ENCODE measurements at places on chromosomes 11 and 22.

DNA sequence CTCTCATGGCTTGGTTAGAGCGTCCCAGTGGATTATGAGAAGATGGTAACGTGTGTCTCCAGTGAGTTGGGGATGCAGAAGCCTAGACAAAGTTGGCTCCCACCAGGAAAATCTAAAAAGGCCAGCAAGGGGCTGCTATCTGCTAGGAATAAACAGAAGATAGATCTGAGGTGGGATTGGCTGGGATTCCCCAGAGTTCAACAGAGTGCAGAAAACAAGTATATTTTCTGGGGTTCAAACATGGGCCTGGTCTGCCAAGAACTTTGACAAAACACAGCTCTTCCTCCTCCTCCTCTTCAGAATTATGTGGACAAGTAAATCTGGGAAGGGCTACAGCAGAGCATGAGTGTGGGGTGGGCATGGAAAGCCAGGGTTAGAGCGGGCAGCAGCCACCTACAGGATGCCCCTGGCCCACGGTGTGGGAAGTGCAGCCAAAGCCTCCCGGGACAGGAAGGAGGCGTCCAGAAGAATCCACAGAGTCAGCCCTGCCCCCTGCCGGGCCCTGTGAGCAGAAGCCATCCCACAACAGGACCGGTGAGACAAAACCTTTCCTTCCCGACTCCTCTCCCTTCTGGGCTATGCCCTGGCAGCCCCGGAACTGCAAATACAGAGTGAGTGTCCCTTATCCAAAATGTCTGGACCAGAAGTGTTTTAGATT, 67.1 kb downstream of the CD82 start:
- no peak for DNase-seq

- peak; percentile 32 for DNase-seq
Observed at GRCh38 chr22:46737105-46737975, 712 bp downstream of the CERK start.

GRCh38 chr22:42752912-42753311, 32.2 kb upstream of the A4GALT start:
- no peak for DNase-seq

DNA sequence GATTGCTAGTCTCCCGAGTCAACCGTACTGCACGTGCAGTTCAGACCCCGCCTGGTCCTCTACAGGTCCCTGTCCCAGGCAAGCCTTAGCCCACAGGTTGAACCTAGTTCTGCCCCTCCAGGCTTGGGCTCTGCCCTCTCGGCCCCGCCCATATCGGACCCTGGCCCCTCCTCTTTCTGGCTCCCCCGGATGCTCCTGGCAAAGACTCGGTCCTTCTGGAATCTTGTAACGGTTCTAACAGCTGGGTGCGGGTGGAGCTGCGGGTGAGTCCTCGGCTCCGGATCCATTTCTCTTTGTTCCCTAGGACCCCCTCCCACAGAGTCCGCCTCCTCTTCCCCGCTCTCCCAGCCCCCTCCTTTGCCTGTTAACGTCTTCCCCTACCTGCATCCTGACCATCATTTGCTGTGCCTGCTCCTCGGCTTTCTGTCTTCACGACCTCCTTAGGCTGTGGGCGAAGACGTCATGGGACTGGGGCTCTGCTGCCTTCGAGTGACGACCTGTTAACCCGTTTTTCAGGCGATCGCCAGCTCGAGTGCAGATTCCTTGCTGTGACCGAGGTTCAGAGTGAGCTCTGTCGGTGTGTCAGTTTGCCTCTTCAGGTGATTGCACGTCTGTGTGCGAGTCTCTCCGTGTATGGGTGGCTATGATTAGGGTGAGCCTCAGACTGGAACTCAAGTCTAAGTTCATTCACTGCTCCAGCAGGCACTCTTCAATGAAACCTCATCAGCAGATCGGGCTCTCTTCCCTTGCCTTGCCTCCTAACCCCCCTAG, at the start of gene DNHD1:
Gene DNHD1, plus strand, starts transcription at position 212 of the 771 bp plus-strand sequence. CDS start 936 bp downstream, outside the sequence.
- no peak for DNase-seq

DNA sequence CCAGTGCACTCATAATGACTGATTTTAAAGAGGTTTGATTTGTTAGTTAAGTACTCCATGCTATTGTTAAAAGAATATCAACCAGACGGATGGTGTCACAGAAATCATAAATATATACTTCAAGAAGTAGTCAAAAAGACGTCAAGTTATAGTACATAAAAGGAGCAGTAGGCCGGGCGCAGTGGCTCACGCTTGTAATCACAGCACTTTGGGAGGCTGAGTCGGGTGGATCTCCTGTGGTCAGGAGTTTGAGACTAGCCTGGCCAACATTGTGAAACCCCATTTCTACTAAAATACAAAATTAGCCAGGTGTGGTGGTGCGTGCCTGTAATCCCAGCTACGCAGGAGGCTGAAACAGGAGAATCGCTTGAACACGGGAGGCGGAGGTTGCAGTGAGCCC, 721.7 kb downstream of the JRKL start:
- DNase-seq: no peak

DNA sequence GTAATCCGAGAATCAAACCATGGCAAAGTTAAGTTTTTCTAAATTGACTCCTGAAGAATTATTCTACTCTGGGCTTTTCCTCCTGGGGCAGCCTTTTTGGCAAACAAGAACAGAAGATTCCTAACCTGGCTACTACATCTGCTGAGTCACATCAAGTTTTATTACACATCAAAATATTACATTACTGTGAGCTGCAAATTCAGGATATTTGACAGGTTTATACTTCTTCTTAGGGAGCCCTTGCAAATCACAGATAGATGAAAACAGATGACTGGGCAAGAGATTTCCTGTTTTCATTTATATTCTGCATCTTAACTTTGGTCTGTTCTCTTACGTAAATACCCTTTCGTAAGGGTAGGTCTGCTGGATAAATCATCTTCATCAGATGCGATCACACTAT, 23.6 kb downstream of the XRRA1 start:
- DNase-seq: no peak

DNA sequence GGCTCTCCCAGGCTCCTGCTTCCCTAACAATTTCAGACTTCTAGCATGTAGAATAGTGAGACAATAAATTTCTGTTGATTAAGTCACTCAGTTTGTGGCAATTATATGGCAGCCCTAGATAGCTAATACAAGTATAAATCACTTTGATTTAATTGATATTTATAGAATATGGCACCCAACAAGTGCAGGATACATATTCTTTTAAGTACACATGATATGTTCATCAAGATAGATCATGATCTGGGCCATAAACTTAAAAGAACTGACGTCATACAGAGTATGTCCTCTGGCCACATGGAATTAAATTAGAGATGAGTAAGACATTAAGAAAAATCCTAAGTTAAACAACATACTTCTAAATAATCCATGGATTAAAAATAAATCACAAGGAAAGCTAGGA, 67.5 kb upstream of the AMOTL1 start:
- DNase-seq: no peak

DNA sequence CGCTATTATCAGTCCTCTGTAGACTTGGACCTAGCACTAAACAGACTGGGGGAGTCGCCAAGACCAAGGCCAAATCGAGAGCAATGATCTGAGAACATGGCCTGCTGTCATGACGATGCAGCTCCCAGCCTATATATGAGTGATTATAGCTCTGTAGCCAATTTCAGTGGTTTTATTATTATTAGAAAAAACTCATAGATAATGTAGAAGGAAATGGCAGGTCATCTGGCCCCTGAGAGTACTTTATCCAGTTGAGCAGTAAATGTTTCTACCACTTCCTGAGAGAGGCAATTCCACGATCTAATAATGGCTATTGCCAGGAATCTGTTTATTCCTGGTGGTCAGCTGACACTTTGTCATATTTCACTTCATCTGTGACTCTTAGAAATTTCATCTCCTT, 666.7 kb downstream of the OPCML start:
- no peak for DNase-seq

DNA sequence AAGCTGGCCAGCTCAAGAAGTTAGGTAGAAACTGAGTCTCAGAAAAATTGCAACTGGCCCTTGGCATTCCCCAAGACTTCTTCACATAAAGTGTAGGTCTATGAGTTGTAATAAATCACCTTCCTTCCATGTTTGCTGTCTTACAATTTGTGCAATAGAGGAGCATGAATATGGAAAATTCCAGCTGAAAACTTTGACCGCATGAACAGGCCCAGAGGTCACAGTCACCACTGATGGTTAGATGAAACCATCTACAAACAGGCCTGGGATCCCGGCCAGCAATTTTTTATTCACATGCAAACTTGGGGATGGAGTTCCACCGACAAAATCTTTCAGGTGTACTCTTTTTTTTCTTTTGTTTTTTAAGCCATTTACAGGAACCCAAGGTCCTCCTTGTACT, 88.1 kb downstream of the SERGEF start:
- no peak for DNase-seq

DNA sequence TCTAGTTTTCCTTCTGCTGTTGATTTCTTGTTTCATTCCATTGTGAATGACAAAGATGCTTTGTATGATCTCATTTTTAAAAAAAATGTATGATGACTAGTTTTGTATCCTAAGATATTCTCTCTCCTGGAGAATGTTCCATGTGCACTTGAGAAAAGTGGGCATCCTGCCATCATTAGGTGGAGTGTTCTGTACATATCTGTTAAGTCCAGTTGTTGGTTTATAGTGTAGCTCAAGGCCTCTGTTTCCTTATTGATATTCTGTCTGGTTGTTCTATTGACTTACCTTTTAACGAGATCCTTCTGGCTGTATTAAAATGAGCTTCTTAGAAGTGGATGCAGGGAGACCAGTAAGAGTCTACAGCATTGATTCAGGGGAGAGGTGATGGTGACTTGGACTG, 35.2 kb downstream of the SGSM1 start:
- no peak for DNase-seq

GRCh38 chr11:73566977-73567755, 30.7 kb downstream of the FAM168A start:
- no peak for DNase-seq

DNA sequence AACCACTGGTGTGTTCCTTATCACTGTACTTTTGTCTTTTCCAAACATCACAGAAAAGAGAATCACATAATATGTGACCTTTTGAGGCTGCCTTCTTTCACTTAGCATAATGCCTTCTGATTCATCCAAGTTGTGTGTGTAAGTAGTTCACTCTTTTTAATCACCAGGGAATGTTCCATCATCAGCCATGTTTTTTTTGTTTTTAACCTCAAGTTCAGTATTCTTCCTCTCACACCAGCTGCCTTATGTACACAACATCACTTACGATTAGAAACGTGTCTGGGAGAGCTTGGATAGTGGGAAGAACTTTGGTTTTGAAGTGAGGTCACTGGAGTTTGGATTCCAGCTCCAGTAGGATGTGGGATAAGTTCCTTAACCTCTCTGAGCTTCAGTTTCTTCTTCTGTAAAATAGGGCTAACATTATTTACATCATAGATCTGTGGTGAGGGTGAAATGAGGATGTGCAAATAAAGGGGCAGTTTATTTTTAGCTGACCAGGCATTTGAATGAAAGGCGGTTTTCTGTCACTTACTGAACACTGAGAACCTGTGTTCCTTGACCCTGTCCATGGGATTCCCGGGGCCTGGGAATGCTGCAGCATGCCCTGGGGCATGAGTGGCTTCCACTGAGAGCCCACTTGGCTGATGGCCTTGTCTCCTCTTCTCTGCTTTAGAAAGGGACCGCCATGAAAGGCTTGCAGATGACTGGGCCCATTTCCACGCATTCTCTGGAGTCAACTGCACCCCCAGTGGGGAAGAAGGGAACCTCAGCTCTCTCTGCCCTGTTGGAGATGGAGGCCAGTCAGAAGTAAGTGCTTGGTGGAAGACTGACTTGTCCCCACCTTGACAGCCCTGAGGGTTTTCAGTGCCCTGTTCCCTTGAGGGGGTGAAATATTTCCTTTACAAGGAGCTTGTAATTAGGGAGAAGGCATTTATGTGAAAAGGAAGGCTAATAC, 92.6 kb downstream of the DEPDC5 start:
- no peak for DNase-seq

DNA sequence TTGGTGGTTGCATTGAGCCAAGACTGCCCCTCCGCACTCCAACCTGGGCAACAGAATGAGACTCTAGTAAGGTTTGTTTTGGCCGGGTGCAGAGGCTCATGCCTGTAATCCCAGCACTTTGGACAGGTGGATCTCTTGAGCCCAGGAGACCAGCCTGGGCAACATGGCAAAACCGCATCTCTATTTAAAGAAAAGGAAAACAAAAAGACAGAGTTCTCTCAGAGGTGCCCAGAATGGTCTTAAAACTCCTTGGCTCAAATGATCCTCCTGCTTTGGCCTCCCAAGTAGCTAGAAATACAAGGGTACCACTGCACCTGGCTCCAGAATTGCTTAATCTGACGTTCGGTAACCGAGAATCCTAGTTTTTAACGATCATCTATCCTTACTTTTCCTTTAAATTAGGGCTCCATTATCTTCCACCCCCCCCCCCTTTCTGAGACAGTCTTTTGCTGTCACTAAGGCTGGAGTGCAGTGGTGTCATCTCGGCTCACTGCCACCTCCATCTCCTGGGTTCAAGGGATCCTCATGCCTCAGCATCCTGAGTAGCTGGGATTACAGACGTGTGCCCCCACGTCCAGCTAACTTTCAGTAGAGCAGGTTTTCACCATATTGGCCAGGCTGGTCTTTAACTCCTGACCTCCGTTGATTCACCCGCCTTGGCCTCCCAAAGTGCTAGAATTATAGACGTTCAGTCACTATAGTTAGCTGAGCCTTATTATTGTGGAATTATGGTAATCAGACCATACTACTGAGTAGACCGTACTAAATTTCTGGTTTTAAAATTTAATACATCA, 1.7 kb downstream of the RPS25 start:
- no peak for DNase-seq

DNA sequence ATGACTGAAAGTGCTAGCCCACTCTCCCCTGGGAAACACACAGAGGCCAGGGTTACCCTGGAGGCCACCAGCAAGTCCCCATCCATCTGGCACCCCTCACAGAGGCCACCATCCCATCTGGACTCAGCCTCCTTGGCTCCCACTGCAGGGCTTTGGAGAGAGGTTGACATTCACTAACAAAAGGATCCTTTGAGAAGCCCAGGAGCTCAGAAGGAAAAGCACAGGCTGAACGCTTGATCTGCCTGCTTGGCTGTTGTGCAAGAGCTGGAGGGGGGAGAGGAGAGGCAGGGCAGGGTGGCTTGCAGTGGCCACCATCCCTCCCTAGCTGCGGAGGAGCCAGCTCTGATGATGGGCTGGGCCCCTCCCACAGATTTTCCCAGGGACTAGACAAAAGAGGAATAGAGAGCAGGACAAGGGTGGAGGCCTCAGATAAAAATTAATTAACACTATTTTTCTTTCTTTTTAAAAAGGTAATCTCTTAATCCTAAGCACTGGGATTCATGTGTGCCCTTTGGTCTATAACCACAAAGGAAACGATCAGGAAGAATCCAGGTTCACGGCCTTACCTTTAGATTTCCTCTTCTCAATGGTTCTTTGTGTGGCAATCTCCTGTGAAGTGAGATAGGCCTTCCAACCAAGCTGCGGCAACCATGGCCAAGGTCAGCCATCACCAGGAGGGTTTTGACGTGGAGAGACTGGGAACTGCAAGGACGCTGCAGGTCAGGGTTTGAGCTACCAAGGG, 154.7 kb downstream of the BARX2 start:
- no peak for DNase-seq

GRCh38 chr11:9756461-9756860, 92.6 kb downstream of the SWAP70 start:
- DNase-seq: no peak
